ENCODE measurements at places on chromosomes 2 and 18.

DNA sequence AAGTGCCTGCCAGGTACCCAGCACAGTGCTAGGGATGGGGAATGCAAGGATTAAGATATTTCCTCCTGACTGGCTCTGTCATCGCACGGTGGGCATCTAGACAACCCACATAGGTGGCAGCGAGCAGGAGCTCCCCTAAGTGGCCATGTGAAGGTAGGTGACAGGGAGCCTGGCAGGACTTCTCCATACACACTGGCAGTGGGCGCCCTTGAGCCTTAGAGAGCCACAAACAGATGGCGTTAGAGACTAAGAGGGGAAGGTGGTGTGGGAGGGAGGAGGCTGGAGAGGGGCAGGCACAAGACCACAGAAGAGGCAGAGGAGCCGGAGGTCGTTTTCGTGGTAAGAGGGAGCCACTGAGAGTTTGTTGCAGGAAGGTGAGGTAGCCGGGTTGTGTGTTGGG lies 15.2 kb downstream of the PRELID3A start:
- no peak for DNase-seq

- DNase-seq: no peak
These were observed 16.7 kb upstream of the TNS1 start for GRCh38 chr2:218019411-218020060.

- peak; percentile 76 for DNase-seq
These were observed 30.6 kb upstream of the CHRNA1 start for GRCh38 chr2:174794851-174795374.

GRCh38 chr2:49044350-49045079 lies 109.8 kb downstream of the FSHR start:
- no peak for DNase-seq

GRCh38 chr2:174683392-174683759 lies 80.9 kb downstream of the CHRNA1 start:
- peak; percentile 69 for DNase-seq

DNA sequence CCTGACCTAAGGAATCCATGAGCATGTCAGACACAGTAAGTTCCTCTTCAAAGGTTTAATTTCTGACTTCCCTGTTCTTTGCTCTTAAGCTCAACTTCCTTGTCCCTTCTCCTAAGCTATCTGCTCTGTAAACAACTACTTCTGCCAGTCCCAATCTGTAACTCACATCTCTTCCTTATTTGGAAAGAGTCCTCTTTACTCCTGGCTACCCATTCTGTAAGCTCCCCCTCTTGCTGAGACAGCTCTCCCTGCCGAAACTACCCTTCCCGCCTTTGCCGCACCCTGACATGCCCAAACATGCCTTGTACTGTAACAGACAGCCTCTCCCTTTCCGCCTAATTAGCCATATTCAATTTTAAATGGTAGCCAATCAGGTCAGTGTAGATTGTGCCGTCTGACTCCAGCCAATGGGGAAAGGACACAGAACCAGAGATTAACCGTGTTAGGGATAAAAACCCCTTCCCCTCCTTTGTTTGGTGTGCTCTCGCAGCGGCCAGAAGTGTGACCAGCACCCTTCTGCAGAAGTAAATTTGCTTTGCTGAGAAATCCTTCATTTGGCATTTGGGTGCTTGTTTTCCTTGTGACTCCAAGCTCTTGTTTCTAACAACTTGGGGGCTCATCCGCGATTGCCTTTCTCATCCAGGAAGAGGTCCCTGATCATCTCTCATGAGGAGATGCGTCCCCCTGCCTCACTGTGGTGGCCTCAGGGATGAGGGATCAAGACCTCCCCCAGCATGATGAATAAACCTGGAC lies 49.0 kb downstream of the PIAS2 start:
- no peak for DNase-seq

GRCh38 chr2:240636563-240637115 lies 11.4 kb downstream of the GPR35 start:
- DNase-seq: no peak

DNA sequence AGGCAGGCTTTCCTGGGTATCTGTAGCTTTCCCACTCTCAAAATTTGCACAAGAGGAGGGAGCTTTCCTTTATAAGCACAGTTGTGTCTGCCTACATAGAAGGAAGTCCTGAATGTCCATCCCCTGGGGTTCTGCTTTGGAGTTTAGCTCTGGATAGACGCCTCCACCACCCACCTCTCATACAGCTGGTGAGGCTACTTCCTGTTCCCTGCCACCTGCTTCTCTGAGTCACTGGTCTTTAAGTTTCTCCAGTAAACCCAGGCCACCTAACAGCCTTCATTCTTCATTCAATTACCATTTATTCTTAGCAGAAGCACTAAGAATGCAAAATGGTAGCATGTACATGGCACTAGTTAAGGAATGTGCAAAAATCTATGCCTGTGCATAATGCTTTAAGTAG lies 407.8 kb downstream of the CDH2 start:
- no peak for DNase-seq

DNA sequence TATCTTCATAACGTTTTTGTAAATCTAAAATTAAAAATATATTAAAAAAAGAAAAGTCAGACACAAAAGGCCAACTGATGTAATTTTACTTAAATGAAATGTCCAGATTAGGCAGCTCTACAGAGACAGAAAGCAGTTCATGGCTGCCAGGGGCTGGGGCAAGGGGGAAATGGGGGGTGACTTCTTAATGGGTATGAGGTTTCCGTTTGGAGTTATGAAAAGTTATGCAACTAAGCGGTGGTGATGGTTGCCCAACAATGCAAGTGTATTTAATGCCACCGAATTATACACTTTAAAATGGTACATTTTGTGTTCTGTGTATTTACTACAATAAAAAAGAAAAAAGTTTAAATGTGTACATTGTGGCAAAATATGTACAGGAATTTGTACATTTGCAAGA lies 70.2 kb upstream of the TEX51 start:
- DNase-seq: no peak

- DNase-seq: no peak
These were observed 43.6 kb downstream of the KIAA2012 start for GRCh38 chr2:202116691-202117090.

DNA sequence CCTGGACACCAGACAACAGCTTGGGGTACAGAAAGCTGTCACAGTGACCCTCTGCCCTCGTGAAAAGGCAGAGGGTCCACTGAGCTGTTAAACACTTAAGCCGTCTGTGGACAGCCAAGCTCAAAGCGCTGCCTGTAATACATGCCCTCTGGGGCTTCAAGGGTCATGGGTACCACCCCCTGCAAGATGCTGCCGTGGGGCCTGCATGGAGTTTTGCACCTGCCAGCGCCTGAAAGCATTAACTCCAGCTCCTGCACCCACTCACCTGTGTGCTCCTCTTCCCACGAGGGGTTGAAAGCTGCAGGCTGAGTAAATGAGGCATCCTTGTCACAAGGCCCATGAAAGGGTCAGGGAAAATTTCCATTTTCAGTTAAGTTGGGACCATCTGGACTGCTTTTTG lies 70.6 kb upstream of the PHLPP1 start:
- DNase-seq: no peak

DNA sequence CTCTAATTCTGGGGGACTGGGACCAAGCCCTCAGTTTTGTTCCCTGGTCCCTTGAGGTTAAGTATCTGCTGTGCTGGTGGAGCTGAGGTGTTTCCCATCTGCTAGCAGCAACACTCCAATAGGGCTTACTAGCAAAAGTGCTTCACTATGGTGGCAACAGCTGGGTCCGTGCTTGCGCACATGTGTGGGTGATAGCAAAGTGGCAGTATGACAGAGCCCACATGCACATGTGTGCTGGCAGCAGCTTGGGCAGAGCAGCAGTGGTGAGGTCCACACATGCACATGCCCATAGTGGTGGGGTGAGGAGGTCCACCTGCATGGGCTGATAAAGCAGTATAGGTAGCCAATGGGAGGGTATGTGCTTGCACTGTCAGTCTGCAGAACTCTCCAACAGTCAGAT lies 1723.7 kb downstream of the SUCLG1 start:
- DNase-seq: no peak

Measured in GM23248 (cell line).